ENCODE measurements at places on chromosomes 12 and 14.

DNA sequence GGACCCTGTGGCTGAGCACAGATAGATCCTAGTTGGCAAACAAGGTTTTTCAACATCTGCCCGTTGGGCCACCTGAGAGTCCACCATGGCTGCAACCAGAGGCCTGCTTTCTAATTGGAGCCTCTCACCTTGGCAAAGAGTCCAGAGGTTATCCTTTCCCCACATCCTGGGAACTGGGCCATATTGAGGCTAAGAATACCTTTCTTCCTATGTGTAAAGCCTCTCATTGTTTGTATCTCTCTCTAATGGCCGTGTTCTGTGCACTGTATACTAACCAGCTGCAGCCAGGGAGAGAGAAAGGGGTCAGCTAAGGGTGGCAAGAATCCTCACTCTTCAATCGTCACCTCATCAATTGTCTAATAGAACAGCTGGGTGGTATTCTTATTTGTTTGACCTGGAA, 79.1 kb upstream of the ST8SIA1 start:
- no peak for DNase-seq

- DNase-seq: no peak
These were observed 26.3 kb downstream of the LDHB start for GRCh38 chr12:21631367-21631766.

DNA sequence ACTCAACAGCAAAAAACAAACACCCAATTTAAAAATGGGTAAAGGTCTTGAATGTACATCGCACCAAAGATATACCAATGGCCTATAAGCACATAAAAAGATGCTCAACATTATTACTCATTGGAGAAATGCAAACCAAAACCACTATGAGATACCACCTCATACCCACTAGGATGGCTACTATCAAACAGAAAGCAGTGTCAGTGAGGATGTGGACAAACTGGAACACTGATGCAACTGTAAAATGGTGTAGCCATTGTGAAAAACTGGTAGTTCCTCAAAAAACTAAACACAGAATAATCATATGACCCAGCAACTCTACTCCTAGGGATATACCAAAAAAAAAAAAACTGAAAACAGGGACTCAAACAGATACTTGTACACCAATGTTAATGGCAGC, 49.3 kb downstream of the CDK17 start:
- DNase-seq: no peak

DNA sequence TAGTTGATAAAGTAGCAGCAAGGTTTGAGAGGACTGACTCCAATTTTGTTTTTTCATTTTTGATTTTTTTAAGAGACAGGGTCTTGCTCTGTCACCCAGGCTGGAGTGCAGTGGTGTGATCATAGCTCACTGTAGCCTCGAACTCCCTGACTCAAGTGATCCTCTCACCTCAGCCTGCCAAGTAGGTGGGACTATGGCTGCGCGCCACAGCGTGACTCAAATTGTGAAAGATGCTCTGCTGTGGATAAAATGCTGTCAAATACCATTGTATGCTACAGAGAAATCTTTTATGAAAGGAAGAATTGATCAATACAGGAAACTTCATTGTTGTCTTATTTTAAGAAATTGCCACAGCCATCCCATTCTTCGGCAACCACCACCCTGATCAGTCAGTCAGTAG, 48.3 kb downstream of the SCN8A start:
- DNase-seq: no peak

DNA sequence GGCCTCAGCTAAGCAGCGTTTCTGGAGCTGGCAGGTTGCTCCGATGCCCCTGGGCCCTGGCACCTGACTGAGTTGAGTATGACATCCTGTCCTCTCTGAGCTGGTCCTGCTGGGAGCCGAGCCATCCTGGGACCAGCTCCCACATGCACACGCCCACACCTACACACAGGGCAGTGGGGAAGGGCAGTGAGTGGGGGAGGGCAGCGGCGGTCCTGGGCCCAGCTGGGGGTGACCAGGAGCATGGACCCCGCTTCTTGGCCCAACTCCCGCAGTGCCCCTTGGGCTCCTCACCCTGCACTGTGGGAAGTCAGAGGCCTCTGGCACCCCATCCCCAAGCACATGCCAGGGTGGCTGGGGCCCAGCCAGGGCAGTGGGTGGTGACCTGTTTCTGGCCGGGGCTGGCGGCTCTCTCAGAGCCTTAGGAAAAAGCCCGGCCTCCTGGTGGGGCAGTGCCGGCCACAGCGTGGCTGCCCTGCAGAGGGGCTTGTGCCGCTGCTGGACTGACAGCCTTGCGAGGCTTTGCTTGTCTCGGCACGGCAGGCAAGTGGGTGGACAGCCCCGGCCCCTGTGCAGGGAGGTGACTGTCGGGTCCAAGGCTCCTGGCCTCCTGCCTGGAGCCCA, 5.9 kb upstream of the CRIP2 start:
- DNase-seq: no peak

DNA sequence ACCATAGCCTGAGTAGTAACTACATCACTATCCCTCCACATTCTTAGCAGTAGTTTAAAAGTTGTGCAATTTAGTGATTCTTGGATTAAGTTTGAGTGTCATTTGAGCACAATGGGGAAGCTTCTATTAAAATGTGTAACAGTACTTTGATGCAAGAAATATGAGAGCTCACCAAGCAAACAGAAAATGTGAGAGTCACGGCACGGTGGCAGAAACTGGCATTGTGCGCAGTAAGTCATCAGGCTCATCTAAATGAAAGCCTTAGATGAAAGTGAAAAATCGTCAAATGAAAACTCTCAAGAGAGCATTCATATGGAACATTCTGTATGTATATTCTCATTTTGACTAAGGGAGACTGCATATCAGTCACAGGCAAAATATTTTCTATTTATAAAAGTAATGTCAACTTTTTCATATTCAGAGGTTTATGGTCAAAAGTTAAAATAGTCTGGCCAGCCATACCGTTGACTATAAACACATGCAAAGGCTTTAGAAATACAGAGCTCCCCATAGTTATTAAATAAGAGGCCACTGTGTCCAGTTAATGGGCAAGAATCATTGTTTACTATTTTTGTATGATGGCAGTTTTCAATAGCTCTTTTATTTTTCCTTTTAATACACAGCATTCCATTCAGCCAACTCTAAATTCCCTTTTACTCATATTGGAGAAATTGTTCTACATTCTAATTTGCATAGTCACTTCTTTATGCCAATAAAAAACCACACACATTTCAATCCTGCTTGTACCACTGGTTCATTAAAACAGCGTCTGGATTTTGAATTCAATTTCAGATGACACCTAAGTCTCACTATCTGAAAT, 167.9 kb downstream of the PRKD1 start:
- no peak for DNase-seq

GRCh38 chr12:105225505-105226015, 10.4 kb downstream of the APPL2 start:
- no peak for DNase-seq

DNA sequence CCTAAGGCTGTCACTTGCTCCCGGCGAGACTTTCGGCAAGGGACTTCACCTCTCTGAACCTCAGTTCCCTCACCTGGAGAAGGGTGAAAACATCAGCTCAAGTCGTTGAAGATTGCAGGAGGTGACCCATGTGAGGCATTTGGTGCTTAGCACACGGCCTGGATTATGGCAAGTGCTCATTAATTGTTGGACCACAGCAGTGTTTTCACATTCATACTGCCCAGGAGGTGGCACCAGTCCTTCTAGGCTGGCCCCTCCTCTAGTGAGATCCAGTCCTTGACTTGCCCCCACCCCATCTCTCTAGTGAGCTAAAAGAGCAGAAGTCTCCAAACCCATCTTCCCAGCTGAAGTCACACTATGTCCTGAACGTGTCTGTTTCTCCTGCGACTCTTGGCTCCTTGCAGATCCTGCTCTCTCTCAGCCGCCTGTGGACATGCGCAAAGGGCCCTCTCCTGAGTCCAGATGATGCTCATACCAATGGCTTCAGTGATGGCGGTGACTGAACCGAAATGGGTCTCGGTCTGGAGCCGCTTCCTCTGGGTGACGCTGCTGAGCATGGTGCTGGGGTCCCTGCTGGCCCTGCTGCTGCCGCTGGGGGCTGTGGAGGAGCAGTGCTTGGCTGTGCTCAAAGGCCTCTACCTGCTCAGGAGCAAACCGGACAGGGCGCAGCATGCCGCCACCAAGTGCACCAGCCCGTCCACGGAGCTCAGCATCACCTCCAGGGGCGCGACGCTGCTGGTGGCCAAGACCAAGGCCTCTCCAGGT, 1.6 kb downstream of the FICD start:
- DNase-seq: no peak

GRCh38 chr12:77167801-77168200, 102.4 kb upstream of the E2F7 start:
- no peak for DNase-seq

DNA sequence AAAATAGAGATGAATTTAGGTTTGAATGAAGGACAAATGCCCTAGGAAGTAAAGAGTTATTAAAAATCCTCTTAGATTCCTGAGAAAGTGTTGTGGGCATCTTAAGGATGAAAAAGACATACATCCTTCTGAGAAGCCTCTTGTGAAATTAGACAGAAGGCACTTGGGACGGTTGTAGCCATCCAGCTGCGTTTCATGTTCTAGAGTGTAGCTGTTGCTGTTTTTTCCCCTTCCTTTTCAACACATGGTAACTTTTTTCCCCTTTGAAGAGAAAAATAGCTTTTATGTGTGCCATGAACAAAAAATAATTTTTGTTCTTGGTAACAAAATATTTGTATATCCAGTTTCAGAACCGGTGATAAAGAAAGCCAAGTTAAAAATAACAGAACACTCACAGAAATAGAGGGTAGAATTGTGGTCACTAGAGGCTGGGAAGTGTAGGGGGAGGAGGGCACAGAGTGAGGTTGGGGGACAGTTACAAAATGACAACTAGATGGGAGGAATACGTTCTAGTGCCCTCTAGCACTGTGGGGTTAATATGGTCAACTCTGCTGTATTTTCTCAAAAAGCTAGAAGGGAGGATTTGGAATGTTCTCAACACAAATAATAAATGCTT, 58.4 kb downstream of the PTHLH start:
- no peak for DNase-seq

DNA sequence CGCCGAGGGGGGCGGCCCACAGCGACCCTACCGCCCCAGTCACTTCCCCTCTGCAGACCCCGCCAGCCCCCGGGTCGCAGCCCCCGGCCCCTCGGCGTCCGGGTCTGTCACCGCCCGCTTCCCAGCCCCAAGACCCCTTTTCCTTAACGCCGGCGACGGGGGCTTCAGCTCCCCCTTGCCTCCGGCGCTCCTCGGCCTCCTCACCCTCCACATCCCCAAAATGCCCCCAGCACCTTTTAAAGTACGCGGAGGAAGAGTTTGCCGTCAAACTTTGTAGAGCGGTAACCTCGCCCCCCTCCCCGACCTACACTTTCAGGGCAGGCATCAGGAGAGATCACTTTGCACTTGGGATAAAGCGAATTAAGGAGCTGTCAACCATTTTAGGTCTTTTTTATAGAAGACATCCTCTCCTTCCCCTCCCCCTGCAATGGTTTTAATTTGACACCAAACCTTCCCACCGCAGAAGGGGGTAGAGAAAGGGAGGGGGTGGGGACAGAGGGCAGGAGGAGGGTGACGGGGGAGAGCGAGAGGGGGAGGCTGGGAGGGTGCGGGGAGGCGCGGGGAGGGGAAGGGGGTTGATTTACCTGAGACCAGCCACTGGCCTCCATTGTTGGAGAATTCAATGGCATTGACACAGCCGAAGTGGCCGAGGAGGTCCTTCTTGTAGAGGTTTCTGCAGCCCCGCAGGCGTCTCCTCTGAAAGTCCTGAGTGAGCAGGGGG, 578 bp downstream of the DCAF5 start:
- DNase-seq: no peak

- DNase-seq: no peak
These were observed 247.5 kb upstream of the NOVA1 start for GRCh38 chr14:26845151-26845818.

DNA sequence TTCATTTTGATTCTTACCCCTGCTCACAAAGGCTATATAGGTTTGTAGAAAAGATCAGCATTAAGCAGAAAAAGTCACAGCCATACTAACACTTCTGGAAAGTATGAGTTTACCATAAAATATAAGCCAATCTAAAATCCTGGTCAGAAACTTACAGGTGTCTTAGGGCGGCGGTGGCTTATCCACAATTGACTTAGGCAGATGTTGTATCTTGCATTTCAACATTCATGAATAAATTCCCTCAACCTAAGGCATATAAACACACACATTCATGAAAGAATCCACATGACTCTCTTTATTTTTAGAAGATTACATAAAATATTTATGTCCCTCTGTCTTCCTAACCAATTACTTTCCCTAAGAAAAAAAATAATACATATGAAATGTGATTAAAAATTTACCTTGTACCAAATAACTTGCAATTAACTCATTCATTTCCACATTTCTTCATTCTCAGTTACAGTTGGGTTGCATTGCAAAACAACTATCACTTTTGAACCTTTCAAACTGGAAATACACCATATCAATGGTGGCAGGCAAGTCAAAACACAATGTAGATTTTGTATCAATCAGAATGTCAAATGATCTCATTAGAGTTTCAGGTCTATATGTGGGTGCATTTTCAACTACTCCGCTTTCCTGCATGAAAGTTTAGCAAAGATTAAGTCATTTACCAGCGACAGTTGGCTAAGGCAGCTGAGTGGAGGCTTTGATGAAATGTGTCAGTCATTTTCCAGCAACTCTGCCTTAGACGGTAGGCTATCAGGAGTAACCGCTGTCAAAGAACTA, 124.4 kb downstream of the SLC15A5 start:
- no peak for DNase-seq
